ENCODE measurements at places on chromosomes 13 and 19.

DNA sequence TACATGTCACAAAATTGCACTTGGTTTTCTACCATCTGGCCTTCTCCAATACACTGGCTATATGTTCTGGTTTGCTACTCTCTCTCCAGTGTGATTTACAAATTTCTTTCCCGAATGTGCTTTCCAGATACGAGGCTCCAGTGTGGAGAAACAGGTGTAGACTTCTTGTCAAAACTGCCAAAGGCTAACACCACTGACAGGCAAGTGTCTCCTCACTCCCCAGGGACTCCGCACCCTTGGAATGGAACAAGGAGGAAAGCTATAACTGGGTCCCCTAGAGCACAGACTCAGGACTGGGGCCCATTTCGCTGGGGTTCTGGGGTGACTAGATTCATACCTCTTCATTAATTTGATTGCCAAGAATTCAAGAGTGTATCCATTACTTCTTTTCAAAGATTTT is 161.8 kb downstream of the FOXO1 start:
- DNase-seq = no peak

GRCh38 chr13:59835569-59835968 is 328.2 kb downstream of the DIAPH3 start:
- DNase-seq = no peak

GRCh38 chr13:99908140-99908803 is 63.3 kb downstream of the ZIC5 start:
- no peak for DNase-seq

DNA sequence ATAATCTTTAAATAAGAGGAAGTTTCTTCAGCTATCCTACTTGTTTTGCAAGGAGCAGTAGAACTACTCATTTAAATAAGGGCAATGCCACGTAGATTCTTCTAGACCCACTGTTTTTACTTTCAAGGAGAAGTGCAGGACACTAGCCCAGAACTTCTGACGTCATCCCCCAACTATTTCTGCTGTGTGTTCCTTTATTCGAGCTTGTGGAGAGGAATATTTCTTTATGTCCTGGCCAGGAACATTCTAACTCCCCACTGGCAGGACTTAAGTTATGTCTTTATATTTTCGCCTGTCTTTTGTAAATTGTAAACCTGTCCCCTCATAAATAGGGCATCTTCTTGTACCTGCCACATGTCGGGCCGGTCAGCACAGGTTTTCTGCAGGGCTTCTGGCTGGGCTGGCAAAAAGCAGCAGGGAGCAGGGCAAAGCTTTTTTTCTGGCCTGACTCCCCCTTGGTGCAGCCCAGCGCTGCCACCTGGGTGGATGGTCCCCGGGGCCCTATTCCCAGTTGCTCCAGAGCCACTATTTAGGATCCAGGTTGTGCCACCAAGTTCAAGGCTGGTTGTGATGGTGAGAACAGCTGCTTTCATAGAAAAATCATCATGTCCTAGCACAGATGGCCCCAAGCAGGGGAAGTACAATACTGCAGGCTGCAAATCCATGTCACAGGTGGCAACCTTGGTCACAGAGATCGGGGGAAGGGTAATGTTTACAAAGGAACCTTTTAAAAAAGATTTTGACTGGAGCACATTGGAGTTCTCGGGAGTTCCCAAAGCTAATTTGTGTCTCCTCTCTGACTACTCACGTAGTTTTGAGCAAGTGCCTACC is 1.8 kb downstream of the MBNL2 start:
- no peak for DNase-seq

DNA sequence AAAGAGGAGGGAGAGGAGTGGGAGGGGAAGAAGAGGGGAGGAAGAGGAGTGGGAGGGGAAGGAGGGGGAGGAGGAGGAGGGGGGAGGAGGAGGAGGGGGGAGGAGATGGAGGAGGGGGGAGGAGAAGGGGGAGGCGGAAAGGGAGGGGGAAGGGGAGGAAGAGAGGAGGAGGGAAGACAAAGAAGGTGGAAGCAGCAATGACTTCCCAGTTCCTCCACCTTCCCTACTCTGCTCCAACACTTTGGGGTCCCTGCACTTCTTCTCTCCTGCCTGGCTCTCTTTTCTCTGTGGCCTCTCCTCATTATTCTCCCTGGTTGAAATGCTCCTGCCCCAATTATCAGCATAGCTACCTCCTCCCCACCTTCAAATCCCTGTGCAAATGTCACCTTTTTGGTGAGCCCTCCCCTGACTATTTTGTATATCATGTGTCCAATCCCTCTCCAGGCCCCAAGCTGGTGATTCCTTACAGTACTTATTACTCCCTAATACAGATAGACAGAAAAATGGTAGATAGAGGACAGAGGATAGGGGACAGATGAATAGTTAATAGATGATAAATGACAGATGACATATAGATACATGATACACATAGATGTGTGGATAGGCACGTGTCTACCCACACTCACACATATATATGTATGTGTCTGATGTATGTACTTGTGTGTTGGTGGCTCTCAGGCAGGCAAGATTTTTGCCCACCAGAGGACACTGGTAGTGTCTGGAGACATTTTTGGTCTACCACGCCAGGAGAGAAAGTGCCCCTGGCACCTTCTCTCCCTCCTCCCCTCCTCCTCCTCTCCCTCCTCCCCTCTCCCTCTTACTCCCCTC is 25.2 kb downstream of the NLRP9 start:
- no peak for DNase-seq
